Neuronal stem cell (in vitro differentiated cells): ENCODE measurements at places on chromosomes 3 and 15.

- no peaks in the 10 kb centered on the region for H3K27me3 ChIP-seq
- no peak overlapping the region for H3K4me3 ChIP-seq
- H3K36me3 ChIP-seq = peaks cover 8% of the 10 kb centered on the region
- H3K27ac ChIP-seq = no peak overlapping the region
These were observed 76.2 kb downstream of the USP13 start for GRCh38 chr3:179729086-179729485.

DNA sequence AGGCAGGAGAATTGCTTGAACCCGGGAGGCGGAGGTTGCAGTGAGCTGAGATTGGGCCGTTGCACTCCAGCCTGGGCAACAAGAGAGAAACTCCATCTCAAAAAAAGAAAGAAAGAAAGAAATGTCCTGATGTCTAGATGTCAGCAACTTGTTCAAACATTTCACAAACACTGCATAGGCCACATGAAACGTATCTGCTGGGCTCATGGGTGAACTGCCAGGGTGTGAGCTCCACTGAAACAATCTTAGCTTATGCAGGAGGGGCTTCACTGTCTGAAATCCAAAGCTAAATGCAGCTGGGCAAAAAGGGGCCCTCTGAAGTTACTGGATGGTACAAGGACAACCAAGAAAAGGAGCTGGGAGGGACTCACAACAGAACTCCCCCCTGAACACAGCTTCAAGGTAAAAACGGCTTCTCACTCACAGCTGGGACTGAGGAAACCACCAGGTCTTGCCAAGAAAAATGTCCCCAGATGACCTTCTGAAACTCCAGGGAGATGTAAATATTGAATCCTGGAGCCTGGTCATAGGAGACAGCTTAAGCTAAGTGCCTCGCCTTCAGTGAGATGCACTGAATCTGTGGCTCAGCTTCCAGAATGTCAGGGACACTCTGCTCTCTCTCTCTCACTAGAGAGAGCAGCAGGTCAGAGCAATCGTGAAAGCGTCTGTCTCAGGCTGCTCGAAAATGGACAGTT is 31.9 kb downstream of the SEC61A1 start:
- H3K4me3 ChIP-seq = no peak overlapping the region
- no peak for DNase-seq
- H3K4me1 ChIP-seq = no peaks in the 10 kb centered on the region
- H3K27ac ChIP-seq = no peak overlapping the region
- H3K27me3 ChIP-seq = no peaks in the 10 kb centered on the region

DNA sequence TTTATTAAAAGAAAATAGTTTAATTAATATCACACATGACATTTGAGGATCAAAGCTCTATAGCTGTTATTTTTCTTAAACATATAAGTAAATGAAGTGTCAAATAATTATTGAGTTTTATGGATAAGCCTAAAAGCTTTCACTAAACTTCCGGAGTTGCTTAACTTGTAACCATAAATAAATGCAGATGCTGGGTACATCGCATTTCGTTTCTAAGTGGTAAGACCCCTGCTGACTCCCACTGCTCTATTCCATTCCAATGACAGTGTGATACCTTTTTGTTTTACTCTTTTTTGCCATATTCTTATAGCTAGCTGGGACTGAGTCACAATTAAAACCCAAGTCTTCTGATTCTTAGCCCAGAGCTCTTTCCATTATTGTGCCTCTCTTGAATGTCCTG is 411.1 kb downstream of the SOX2 start:
- no peak overlapping the region for H3K27ac ChIP-seq
- H3K4me1 ChIP-seq = peaks cover 4% of the 10 kb centered on the region
- H3K4me3 ChIP-seq = no peak overlapping the region
- no peak for DNase-seq
- H3K27me3 ChIP-seq = no peaks in the 10 kb centered on the region
- no peaks in the 10 kb centered on the region for H3K36me3 ChIP-seq

DNA sequence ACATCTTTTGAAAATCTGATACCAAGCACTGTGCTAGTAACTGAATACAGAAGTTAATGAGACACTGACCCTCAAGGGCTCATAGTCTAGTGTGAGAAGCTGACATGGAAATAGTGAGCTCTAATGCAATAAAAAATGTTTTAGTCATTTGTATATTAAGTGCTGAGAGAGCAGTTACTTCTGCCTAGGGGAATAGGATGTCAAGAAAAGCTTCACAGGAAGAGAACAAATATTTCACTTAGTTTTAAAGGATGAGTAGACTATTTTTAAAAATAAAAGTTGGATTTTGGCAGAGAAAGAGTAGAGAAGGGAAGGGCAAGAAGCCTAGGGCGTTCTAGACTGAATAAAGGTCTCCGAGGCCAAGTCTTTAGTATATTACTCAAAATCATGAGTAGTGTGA is 158.4 kb downstream of the ATG7 start:
- H3K4me3 ChIP-seq = no peak overlapping the region
- DNase-seq = no peak
- H3K4me1 ChIP-seq = no peaks in the 10 kb centered on the region
- no peak overlapping the region for H3K27ac ChIP-seq

DNA sequence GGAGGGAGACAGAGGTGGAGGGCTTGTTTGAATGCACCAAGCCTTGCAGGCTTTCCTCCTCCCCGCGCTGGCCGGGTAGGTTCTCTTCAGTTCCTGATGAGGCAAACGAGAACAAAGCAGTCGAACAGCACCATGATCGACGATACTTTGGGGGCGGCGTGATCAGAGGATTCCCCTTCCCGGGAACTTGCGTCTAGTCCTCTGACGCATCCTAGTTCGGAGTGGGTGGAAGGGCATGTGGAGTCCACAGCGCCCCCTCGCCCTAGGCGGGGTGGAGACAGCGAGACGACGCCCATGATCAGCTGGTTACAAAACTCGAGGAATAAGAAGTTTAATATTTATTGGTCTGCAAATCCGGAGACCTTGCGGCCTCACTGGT is 452 bp upstream of the SV2B start:
- peaks cover 5% of the 10 kb centered on the region for H3K4me1 ChIP-seq
- no peaks in the 10 kb centered on the region for H3K36me3 ChIP-seq
- no peak overlapping the region for H3K27ac ChIP-seq
- no peak overlapping the region for H3K4me3 ChIP-seq
- DNase-seq = peak; percentile 36
- H3K27me3 ChIP-seq = peaks cover 40% of the 10 kb centered on the region

DNA sequence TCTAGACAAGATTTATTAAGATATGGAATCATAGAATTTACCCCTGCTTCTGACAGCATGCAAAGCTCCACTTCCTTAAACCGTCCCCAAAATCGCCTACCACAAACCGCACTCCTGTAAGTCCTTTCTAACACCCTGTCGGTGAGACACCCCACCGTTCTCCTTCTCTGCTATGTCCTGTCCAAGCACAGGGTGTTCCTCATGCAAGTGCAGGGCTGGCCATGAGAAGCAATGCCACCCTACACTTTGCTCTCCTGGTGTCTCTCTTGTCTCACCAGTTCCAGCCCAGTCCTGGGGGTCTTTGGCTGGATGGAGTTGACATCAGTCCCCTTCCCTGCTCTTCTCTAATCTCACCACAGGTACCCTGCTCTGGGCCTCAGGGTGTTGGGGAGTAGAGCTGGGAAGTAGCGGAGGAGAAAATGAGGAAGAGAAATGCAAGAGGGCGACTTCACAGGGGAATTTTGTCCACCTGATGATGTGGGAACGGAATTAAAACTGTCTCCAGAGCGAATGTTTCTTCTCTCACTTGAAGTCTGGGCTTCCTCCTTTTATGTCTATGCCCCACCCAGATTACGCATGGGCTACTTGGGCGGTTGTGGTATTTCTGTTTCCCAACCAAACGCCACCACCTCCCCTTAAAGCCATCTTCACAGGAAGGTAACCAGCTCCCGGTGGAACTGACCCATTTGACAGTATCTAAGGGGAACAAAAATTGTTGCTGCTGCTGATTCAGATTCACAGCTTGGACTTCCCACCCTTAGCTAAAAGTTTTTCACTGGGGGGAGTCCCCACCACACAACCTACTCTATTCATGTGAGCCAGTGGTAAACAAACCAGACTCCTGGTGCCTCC is 49.9 kb downstream of the CASR start:
- no peak overlapping the region for H3K27ac ChIP-seq
- H3K4me3 ChIP-seq = no peak overlapping the region
- no peaks in the 10 kb centered on the region for H3K4me1 ChIP-seq
- no peaks in the 10 kb centered on the region for H3K27me3 ChIP-seq
- DNase-seq = no peak

- H3K27me3 ChIP-seq = no peaks in the 10 kb centered on the region
- H3K27ac ChIP-seq = no peak overlapping the region
- H3K36me3 ChIP-seq = no peaks in the 10 kb centered on the region
- no peaks in the 10 kb centered on the region for H3K4me1 ChIP-seq
- no peak overlapping the region for H3K4me3 ChIP-seq
These were observed 370.6 kb upstream of the NAALADL2 start for GRCh38 chr3:174488527-174488926.

- DNase-seq = no peak
- H3K27ac ChIP-seq = no peak overlapping the region
- no peaks in the 10 kb centered on the region for H3K4me1 ChIP-seq
- no peaks in the 10 kb centered on the region for H3K27me3 ChIP-seq
- H3K4me3 ChIP-seq = no peak overlapping the region
- no peaks in the 10 kb centered on the region for H3K36me3 ChIP-seq
These were observed 7.7 kb upstream of the GOLGB1 start for GRCh38 chr3:121757087-121757811.

- no peaks in the 10 kb centered on the region for H3K27me3 ChIP-seq
- no peak overlapping the region for H3K4me3 ChIP-seq
- DNase-seq = no peak
- H3K4me1 ChIP-seq = peaks cover 1% of the 10 kb centered on the region
These were observed 132.7 kb downstream of the ANXA2 start for GRCh38 chr15:60265057-60265456.

DNA sequence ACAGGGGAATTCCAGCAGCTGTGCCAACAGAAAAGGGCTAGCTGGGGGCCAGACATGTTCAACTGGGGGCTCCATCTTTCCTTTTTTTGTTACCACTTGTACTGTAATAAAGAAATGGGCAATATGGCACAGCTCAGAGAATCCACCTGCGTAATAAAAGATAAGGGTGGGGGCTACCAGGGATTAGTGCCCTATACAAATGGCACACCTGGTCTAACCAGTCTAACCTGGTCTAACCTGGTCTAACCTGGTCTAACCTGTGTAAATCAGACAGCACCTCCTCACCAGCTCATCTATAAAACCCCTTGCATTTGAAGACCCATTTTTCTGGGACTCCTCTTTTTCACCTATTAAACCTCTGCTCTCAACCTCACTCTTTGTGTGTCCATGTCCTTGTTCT is 26.2 kb upstream of the CLDN16 start:
- no peak overlapping the region for H3K4me3 ChIP-seq
- no peak overlapping the region for H3K27ac ChIP-seq
- no peaks in the 10 kb centered on the region for H3K27me3 ChIP-seq
- no peak for DNase-seq
- no peaks in the 10 kb centered on the region for H3K4me1 ChIP-seq

- peaks cover 34% of the 10 kb centered on the region for H3K4me1 ChIP-seq
- H3K4me3 ChIP-seq = no peak overlapping the region
- peaks cover 41% of the 10 kb centered on the region for H3K27me3 ChIP-seq
These were observed 166.4 kb upstream of the TLE3 start for GRCh38 chr15:70264014-70264582.

DNA sequence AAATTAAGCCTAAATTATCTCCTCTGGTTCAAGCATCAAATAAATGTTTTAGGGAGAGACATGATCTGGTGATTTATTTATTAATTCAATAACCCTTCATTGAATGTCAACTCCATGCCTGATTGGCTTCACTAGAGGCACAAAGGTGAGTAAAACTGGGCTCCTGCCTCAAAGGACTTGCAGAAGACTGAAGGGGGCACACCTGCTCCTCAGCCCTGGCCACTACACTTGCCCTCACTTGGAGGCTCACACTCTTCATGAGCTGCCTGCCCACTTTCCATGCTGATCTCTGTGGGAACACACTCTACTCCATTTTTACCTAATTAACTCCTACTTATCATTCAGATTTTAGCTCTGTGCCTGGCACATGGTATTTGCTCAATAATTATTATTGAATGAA is 84.4 kb upstream of the KCNMB2 start:
- H3K27ac ChIP-seq = no peak overlapping the region
- H3K4me3 ChIP-seq = no peak overlapping the region
- H3K4me1 ChIP-seq = no peaks in the 10 kb centered on the region
- peaks cover under 1% of the 10 kb centered on the region for H3K27me3 ChIP-seq
- no peaks in the 10 kb centered on the region for H3K36me3 ChIP-seq
- DNase-seq = no peak

- DNase-seq = no peak
- no peaks in the 10 kb centered on the region for H3K36me3 ChIP-seq
- H3K4me1 ChIP-seq = no peaks in the 10 kb centered on the region
- H3K27me3 ChIP-seq = no peaks in the 10 kb centered on the region
- H3K27ac ChIP-seq = no peak overlapping the region
These were observed 9.2 kb upstream of the HHLA2 start for GRCh38 chr3:108287146-108287545.

GRCh38 chr3:114060906-114061655 is 4.5 kb downstream of the QTRT2 start:
- no peaks in the 10 kb centered on the region for H3K4me1 ChIP-seq
- no peak overlapping the region for H3K27ac ChIP-seq
- no peak for DNase-seq
- no peak overlapping the region for H3K4me3 ChIP-seq

DNA sequence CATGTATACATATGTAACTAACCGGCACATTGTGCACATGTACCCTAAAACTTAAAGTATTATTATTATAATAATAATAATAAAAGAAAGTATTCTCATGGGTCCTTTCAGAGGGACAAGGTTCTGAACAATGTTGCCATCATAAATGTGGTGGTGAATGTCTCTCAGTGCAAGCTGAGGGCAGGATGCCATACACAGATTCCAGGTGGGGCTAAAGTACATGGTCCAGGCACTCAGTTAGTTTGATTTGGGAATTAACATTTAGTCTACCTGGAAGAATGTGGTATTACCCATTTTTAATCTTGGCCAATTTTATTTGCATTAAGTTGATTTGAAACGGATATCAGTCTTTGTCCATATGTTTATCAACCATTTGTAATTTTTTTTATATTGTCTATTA is 24.5 kb downstream of the PDE8A start:
- H3K36me3 ChIP-seq = no peaks in the 10 kb centered on the region
- H3K4me3 ChIP-seq = no peak overlapping the region
- DNase-seq = no peak
- H3K27me3 ChIP-seq = no peaks in the 10 kb centered on the region

DNA sequence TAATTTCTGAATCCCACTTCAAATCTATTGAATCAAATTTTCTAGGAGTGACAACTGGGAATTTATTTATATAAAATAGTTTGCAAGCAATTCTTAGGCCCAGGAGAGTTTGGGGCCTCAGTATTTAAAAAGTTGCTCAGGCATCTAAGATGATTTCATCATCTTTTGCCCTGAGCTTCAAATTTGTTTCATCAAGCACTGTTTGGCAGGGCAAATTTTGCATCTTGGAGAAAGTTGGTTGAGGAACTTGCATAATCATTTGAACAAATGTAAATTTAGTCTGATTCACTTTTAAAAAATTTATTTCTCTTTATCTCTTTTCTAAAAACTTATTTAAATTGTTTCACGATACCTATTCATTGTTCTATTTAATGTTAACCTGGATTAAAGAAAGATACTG is 702.8 kb downstream of the SI start:
- DNase-seq = no peak
- H3K27ac ChIP-seq = no peak overlapping the region
- no peaks in the 10 kb centered on the region for H3K27me3 ChIP-seq
- no peak overlapping the region for H3K4me3 ChIP-seq
- no peaks in the 10 kb centered on the region for H3K36me3 ChIP-seq

- no peak for DNase-seq
- no peak overlapping the region for H3K4me3 ChIP-seq
- no peaks in the 10 kb centered on the region for H3K27me3 ChIP-seq
These were observed 22.6 kb downstream of the MKRN2OS start for GRCh38 chr3:12522721-12523120.

GRCh38 chr15:61780278-61780980 is 279.8 kb downstream of the VPS13C start:
- peaks cover 6% of the 10 kb centered on the region for H3K27me3 ChIP-seq
- no peak for DNase-seq
- no peak overlapping the region for H3K27ac ChIP-seq
- no peaks in the 10 kb centered on the region for H3K36me3 ChIP-seq
- no peak overlapping the region for H3K4me3 ChIP-seq
